ENCODE measurements at places on chromosomes 3 and 15.

- no peak for DNase-seq
Observed at GRCh38 chr15:96296264-96296663, 34.2 kb upstream of the NR2F2 start.

DNA sequence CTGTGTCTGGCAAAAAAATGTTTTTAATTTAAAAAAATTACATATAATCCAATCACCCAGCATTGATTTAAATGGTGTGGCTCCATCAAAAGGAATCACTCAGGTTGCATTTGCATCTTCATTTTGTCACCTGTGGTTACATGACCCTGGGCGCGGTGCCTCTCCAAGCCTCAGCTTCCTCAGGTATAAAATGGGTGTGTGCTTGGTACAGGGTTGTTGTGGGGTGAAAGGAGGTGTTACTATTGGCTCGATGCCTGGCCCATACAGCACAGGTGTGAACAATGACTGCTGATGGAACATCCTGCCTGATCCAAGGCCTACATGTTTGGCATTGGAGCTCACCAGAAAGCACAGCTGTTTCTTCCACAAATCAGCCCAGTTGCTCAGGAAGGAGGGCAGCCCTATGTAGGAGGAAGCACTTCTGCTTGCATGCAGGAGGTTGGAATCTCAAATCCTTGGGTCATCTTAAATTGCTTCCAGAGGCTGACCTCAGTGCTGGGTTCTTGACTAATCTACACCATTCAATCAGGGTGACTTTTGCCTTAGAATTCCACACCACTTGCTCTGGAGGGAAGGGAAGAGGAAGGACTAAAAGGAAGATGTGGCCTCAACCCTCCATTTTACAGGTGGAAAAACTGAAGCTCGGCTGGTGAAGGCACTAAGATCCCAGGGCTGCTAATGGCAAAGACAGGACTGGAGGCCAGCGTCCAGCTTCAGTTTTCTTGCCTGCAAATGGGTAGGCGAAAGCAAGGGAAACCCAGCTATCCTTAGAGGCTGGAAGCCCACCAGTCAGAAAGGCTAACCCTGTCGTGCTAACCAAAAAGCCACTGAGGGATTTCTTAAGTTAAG lies 31.7 kb downstream of the BHLHE40 start:
- DNase-seq: peak; percentile 37

DNA sequence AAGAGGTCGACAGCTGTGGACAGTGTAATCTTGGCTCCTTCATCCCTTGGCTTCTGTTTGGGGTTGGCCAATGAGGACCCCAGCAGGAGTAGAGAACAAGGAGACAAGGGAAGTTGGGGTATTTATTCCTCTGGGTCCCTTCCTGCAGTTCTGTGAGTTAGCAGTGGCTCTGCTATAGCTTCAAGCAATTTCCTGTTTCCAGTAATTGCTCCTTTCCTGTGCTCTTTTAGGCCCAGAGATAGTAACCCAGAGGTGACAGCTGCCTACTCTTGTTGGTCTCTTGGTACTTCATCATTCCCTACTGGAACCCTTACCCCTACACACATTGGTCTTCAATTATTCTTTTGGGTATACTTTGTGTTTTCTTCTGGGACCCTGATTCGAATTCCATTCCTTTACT lies 92.9 kb downstream of the NR1D2 start:
- DNase-seq: no peak

DNA sequence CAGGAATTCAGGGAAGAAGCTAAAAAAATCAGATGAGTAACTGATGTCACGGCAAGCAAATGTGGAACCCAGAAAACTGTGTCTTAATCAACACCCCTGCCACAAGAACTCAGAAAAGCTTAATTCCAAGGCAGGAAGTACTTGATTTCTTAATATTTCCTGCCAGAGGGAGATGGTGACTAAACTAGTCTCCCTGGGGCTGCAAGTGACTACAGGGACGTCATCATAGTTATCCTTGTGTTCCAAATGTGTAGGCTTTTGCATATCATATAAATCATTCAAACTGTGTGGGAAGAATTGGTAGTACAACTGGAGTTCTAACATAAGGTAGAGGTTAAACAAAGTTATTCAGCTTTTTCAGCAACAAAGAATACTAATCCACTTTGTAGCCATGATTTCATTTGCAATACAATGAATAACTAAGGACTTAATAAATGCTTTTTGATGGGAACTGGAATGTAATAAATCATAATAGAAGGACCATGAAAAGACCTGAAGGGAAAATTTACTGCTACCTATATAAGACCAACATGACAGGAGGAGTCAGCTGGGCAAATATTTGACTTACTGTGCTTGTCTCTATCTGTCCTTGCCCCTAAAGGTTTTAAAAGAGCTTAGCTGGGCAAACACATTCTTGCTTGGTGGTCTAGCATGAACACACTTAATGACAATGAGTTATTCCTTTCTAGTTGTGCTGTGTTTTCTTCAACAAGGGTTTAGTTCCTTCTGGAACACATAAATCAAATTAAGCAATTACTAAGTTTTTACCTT lies 76.0 kb upstream of the NECTIN3 start:
- no peak for DNase-seq

GRCh38 chr3:145719114-145719513 lies 441.9 kb downstream of the PLOD2 start:
- no peak for DNase-seq

GRCh38 chr15:65553691-65554090 lies 23.4 kb downstream of the HACD3 start:
- no peak for DNase-seq

- no peak for DNase-seq
Observed at GRCh38 chr3:50136714-50137405, 18.3 kb upstream of the SEMA3F start.

GRCh38 chr3:143362115-143362991 lies 242.8 kb downstream of the CHST2 start:
- DNase-seq: no peak

DNA sequence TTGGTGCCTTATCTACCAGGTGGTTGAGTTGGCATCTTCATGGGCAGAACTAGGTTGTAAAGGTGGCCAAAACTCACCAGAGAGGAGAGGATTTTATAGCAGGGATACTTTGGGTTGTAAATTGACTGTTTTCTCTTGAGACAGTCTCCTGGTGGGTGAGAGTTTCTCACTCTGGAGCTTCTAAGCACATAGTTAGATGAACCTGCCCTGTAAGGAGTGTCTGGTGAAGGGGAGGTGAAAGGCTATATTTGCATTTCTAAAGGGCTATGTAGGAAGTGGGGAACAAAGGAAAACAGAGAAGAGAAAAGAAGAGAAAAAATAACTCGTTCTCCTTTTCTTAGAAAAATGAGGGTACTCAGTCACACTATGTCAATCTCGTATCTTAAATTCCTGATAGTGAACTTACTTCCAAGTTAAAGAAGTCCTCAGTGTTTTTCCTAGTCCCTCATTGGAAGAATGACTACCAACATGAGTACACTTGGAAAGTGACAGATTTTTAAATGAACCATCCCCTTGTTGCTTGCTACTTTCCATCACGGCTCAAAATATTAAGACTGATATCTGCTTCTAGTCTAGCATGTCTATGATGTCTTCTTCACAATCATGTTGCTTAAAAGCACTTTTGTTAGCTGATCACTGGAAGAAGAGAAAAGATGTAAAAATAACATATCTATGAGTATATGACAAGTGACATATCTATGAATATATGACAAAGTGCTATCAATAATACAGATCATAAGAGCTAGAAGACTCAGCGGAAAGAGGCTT lies 113.8 kb upstream of the P2RY1 start:
- no peak for DNase-seq

DNA sequence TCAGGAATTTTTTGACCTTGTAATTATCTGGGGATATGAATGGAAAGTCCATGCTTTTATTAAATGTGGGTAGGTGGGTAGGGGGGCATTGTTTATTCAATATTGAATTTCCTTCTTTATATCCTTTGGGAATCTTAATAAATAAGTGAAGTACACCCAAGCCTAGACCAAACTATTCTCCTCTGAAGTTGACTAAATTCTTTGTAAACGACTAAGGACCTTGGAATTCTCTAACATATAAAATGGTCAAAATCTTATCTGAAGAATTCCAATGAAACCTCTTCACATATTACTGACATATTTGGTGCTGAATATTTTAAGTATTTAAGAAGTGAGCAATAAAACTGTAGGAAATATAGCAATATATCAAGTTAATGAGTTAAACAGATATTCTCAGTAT lies 1432.1 kb upstream of the GBE1 start:
- no peak for DNase-seq

DNA sequence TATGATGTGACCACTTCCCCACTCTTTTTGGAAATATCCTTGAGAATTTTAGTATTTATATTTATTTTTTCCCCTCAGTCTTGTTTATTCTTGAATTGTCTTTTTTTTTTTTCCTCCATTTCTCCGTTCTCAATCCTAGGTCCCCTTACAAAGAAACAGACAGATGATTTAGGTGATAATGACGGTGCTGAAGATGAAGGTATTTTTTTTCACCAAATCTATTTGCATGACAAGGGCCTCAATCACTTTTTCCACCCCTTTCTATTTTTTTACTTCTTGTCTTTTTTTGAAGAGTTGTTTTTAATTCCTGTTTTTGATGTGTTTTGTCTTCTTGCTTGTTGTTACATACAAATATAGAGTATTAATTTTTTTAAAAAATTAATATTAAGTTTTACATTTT lies 402.6 kb downstream of the NLGN1 start:
- no peak for DNase-seq

DNA sequence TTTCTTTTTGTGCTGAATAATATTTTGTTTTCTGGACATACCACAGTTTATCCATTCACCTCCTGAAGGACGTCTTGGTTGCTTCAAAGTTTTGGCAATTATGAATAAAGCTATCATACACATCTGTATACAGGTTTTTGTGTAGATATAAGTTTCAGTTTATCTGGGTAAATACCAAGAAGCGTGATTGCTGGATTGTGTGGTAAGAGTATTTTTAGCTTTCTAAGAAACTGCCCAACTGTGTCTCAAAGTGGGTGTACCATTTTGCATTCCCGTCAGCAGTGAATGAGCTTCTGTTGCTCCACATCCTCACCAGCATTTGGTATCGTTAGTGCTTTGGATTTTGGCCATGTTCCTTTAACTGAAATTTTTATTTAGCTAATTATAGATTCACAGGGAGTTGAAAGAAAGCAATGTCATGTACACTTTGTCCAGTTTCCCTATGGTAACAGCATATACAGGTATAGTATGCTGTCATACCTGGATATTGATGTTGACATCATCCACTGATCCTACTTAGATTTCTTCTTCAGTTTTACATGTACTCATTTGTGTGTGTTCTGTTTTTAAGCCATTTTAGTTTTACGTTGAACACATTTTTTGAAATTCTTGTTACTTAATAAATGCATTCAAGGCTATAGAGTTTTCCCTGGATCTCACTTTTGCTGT lies 11.9 kb downstream of the ARID3B start:
- DNase-seq: peak; percentile 40

DNA sequence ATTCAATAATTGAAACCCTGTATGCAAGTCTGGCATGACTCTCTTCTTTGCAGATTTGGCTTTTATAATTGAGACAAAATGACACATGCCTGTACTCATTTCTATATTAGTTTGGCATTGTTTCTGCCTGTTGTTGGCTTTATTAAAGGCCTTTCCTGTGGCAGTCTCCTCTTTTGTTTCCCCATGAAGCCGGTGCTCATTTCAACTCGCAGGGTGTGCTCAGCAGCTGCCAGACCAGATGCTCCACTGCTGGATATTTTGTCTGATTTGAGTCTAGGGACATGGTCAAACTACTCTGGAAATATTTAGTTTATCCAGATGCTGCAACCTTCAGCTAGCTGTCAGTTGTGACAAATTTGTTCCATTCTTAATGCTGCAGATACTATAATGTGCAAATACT lies 445.3 kb downstream of the NAALADL2 start:
- no peak for DNase-seq

DNA sequence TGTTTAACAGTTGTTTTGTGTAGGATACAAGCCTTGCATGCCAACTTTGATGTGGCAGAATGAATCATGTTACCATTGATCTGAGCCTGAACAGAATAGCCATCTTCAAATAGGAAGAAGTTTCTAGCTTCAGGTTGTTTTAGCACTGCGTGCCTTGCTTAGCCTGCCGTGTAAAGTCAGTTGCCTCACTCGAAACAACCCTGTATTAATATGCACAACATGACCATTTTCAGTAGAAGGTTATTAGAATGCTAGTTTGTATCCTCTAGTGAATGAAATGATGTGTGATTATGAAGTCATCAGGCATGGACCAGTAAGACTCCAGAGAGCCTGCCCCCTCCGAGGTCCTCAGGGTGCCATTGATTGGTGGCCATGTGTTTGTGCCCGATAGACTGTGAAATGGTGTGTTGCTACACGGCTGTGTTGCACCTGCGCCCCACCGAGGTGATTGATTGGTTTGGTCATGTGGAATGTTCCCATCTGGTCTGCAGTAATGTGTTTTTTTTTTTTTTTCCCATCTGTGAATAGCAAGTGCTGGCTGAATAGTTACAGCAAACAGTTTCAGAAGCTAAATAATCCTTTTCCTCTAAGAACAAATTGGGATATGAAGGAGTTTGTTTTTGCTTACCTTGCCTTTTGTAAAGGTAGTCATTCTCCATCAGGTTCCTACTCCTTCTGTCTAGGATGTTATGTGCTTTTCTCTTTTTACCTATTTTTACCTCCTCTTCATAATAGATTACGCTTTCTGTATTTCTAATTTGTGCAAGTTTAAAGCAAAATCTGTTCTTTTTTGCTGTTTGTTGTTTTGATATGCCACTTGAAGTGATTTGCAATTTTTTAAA lies 214.9 kb downstream of the TCF12 start:
- DNase-seq: peak; percentile 23

DNA sequence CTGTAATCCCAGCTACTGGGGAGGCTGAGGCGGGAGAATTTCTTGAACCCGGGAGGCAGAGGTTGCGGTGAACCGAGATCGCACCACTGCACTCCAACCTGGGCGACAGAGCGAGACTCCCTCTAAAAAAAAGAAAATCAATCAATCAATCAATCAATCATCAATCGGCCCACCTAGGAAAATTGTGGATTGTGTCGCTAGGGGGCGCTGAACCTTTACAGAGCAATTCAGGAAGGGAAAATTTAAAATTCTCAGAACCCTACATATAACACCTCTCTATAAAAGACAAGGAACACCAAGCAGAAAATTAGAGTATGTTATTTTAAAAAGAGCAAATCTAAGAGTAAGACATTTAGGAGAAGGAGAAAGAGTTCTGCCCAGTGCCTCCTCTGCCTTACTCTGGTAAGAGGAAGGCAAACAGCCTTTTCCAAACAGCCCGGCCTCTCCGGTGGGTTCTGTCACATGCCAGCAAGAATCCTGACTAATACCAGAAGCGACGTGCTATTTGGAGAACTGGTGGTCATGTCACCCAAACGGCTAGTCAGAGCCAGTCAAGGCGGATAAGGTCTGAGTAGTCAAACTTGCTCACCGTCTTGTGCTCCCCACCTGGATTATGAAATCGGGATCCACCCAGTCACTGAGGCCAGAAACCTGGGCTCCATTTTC lies 22.3 kb upstream of the SMCO1 start:
- peak; percentile 78 for DNase-seq

DNA sequence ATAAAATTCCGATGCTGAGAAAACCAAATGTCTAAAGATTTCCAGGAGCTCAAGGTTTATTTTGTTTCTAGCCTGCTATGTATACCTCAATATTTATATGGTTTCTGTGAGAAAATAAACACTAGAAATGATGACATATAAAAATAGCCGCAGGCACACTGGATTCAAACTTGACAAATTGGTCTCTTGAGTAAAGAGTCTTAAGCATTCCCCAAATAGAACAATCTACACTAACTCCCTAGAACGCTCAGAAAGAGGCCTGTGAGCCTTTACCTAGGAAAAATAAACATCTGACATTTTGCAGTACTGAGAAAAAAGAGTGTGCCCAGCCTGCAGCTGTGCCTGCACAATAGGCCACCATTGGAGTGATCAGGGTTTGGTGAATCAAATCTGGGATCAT lies 75.2 kb downstream of the NEK10 start:
- DNase-seq: no peak

- no peak for DNase-seq
Observed at GRCh38 chr15:40347559-40348473, 3.0 kb upstream of the PHGR1 start.
